ENCODE measurements at places on chromosomes 12 and 14.

DNA sequence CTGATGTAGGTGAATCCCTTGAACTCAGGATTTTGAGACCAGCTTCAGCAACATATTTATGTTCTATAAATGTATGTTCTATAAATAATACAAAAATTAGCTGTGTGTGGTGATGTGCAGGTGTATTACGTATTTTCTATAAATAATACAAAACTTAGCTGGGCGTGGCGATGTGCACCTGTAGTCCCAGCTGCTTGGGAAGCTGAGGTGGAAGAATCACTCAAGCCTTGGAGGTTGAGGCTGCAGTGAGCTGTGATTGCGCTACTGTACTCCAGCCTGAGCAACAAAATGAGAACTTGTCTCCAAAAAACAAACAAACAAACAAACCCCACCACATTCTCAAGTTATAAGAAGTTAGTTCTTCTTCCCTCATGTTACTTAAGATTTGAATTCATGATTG, 39.5 kb downstream of the GABARAPL1 start:
- no peak for DNase-seq

DNA sequence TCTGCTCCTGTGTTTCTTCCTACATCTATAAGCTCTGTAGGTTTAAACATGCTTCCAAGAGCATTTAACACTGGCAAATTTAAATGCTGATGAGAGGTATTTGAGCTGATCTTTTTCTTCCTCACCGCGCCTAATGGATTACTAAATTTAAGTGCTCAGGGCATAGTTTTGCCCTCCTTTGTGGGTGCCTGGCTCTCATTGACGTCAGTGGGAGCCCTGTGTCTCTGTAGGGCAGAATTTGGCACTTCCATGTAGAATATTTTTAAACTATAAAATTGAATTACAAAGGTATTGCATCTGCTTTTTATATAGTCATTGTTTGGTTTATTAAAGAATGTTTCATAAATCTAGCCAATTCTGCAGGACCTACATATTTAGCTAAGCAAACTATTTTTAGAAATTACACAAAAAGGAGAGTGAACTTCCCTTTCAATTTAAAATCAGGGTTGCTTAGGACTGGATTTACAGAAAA, 444.8 kb downstream of the AEBP2 start:
- DNase-seq, result no peak

DNA sequence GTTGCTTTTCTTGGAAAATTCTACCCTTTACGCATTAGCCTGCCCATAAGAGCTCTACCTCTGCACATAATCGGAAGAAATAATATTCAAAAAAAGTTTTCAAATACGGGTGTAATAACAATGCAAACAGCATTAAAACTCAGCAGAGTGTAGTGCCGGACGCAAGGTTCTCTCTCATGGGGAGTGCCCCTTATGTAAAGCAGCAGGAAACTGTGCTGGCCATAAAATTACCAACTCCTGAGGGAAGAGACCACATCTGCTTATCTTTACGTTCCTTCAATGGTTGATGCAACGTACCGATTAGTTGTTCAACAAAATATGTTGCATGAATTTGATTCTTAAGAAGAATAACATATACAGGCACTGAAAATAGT, 118.7 kb upstream of the TMCC3 start:
- DNase-seq, result no peak

- DNase-seq, result peak; percentile 3
Measured at GRCh38 chr14:52790756-52791222, 618 bp downstream of the GNPNAT1 start.

- no peak for DNase-seq
Measured at GRCh38 chr12:34350092-34351041, 328.1 kb downstream of the ALG10 start.

DNA sequence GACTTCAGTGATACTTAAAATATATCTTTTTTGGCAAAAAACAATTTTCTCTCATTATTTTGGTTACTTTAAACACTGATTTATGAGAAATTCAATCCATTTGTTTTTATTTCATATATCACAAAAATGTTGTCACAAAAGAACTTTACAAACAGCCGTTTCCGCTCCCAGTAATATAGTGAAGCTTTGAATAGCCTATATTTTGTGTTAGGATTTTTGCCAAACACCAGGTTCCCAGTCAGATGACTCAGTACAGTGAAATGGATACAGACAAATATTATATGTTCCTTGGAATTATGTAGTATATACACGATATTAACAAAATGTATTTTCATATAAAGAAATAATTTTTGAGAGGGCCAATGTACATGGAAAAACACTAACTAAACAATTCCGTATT, 411.1 kb downstream of the CCER1 start:
- no peak for DNase-seq

DNA sequence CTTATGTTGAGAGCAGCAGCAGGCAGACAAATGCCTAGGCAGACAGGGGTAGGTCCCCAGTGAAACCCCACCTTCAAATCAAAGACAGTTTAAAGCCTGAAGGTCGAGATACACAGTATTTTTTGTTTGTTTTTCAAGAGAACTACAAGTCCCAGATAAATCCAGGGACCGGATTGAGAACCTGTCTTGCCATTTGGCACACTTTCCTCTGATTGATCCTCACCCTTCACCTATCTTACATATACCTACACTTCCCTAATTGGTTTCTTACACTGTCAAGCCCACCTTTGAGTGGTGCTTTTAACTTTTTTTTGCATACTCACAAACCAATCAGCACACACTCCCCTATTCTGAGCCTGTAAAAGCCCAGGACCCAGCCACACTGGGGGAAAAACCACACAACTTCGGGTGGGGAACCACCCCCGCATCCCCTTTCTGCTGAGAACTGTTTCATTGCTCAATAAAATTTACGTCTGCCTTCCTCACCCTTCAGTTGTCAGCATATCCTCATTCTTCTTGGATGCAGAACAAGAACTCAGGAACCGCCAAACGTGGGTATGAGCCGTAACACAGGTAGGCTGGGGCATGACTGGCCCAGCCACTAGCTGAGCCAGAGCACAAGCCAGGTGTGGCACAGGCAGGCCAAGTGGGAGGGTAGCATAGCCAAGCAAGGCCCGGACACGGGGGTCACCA, 11.1 kb downstream of the DICER1 start:
- no peak for DNase-seq

- no peak for DNase-seq
Measured at GRCh38 chr14:79809849-79810612, 401.3 kb downstream of the DIO2 start.

DNA sequence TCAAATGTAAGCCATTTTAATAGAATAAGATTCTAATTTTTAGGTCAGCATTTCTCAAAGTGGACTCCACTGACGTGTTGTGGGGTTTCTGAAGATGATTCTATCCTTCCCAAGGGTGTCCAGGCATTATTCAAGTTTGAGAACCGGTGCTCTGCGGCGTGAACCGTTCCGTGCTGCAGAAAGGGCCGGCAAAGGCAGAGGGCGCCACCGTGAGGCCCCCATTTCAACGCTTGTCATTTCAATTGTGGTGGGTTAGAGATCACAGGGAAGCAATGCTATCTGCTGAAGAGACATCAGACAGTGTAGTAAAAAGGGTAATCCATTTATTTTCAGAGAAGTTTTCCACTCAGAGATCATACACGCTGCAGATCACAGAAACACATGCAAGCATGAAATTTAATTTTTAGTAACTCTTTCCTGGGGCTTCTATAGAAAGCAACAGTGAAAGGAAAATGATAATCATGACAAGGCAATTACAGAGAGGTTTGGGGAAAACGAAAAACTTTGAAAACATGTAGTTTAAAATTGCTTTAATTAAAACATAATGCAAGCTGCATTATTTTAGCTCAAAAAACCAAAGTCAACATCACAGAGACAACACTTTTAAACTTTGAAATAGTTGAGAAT, 201.7 kb downstream of the EXOC5 start:
- no peak for DNase-seq

GRCh38 chr12:129520739-129521138, 383.1 kb downstream of the TMEM132D start:
- no peak for DNase-seq

DNA sequence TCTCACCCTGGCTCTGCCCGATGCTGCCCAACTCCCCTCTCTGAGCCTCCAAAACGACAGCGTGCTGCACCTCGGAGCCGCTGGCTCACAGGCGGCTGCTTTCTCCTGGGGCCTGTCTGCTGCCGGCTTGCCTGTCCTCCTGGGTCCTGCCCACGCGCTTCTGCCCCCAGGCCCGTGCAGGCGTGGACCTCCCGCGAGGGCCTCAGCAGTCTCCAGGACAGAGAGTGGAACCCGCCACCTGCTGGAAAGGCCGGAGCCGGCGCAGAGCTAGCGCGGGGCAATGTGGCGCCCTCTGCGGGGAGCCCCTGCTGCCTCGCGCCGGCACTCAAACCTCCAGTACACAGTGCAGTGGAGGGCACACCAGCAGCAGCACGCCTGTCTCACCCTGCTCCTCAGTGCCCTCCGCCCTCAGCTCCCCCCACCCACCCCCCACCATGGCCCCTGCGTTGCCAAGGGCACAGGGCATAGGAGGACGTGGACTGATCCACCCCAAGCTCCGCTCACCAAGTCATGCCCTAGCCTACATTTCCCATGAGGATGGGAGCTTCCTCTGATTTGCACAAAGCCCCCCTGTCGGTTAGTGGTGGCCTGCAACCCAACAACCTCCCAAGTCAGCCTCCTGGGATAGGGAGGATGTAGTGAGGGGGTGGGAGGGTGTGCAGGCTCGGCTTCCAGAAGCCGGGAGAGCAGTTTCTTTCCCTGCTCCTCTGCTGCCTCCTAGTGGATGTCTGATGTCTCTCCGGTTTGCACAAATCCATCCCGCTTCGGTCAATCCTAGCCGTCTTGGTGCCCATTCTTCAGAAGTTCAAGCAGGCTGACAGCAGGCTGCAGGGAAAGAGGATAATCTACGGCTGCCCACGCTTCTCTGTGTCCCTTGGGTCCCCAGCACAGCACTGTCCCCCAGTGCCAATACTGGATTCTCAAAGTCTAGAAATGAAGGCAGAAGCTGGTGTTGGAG, 25.2 kb downstream of the KRT8 start:
- DNase-seq, result peak; percentile 56
